ENCODE measurements at places on chromosomes 2 and 18. TPM values are rescaled to one million over a fixed set of nuclear protein-coding genes. Genes with fewer than 3 reads are reported as not detected.

The CABYR gene
- 9.0 TPM for polyA plus RNA-seq

The ELOA2 gene
- polyA plus RNA-seq = not detected

The EFHD1 gene
- 90.4 TPM for polyA plus RNA-seq

The C2orf78 gene
- polyA plus RNA-seq = not detected

The SP140 gene
- polyA plus RNA-seq = 0.76 TPM

The GALNT13 gene
- polyA plus RNA-seq = 2.6 TPM

The PRLH gene
- polyA plus RNA-seq = not detected

The CCT7 gene
- 265 TPM for polyA plus RNA-seq

The RAB27B gene
- 5.3 TPM for polyA plus RNA-seq

The MRPS9 gene
- polyA plus RNA-seq = 51.7 TPM

DNA sequence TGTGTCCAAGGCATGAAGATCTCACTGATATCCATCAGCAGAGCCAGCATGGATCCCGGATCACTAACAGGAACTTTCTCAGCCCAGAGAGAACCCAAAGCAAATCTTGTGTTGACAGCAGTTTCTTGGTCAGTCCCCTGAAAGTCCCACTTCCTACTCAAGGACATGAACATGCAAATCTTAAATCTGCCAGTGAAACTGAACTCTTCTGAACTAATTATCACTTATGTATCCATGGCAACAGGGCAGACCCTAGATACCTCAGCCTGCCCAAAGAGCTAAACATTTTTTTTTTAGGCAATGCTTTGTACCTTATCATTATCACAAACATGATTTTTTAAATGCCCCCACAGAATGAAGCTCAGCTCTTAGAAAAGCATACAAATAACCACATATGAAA, 127.8 kb upstream of the DDX18 start:
- no peak for DNase-seq

GRCh38 chr18:7579176-7579917, 12.2 kb downstream of the PTPRM start:
- DNase-seq = no peak

- DNase-seq = no peak
Measured at GRCh38 chr2:52904355-52904891, 863.2 kb upstream of the CHAC2 start.

GRCh38 chr2:133240491-133241223, 327.6 kb downstream of the NCKAP5 start:
- DNase-seq = no peak

DNA sequence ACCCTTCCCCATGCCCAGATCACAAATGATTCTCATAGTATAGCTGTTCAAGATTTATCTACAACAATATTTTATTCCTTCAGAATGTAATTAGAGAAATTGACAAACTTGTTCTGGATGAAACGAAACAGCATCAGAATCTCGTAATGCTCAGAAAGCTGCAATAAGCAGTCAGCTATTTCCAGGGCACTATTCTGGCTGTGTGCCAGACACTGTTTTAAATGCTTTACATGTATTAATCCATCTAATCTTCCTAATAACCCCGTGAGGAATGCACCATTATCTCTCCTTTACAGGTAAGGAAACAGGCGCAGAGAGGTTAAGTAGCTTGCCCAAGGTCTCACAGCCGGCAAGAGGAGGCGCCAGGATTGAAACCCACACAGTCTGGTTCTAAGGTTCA, 10.1 kb upstream of the LYPD6B start:
- DNase-seq = no peak

DNA sequence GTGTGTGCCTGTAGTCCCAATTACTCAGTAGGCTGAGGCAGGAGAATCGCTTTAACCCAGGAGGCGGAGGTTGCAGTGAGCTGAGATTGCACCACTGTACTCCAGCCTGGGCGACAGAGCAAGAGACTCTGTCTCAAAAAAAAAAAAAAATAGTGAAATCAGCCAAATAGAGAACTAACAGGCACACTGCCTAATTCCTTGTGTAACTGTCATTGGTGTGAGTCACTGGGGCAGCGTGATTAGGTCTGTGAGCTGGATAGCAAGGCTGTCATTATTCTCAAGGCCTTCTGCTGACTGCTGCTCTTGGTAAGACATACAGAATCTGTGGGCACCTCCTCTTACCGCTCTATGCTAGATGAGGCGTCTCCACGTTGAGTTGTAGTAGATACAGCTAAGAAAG, 270.3 kb downstream of the NEDD4L start:
- DNase-seq = no peak

DNA sequence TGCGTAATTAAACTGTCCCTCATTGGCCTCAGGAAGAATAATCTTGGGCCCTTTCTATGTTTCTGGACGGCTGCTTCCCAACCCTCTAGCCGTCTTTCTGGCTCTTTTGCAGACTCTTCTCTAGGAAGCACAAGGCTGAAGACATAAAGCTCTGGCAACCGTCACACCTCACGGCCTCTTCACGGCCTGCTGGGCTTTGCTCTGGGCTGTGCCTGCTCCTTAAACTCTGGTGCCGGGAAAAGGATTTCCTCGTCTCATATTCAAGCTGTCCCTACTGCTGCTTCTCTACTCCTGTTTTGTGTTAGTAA, 36.0 kb upstream of the WIPF1 start:
- DNase-seq = no peak

GRCh38 chr18:53757328-53757727, 467.1 kb downstream of the MBD2 start:
- no peak for DNase-seq

DNA sequence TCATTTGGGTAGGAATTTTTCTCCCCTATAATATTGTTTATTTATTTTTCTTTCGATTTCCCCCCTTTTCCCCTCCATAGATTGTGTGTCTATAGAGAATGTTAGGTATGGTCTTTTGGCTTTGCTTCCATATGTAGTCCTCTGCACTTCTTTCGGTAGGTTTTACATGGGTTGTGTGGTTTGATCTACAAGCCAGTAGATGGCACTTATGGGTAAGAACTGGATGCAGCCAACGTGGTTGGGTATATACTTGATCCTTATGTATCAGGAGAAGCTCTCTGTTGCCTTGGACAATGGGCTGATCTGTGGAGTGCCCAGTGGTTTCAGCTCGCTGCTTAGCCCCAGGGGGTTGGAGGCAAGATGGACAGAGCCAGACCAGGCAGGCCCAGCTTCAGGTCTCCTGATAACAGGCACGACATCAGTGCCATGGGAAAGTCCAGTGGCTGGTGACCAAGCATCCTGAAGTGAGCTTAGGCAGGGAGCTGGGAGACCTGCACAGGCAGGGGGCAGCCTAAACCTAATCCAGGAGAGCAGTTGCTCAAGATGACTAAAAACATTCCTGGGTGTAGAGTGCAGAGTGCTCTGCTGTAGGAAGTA, 488.3 kb downstream of the CCDC85A start:
- no peak for DNase-seq

DNA sequence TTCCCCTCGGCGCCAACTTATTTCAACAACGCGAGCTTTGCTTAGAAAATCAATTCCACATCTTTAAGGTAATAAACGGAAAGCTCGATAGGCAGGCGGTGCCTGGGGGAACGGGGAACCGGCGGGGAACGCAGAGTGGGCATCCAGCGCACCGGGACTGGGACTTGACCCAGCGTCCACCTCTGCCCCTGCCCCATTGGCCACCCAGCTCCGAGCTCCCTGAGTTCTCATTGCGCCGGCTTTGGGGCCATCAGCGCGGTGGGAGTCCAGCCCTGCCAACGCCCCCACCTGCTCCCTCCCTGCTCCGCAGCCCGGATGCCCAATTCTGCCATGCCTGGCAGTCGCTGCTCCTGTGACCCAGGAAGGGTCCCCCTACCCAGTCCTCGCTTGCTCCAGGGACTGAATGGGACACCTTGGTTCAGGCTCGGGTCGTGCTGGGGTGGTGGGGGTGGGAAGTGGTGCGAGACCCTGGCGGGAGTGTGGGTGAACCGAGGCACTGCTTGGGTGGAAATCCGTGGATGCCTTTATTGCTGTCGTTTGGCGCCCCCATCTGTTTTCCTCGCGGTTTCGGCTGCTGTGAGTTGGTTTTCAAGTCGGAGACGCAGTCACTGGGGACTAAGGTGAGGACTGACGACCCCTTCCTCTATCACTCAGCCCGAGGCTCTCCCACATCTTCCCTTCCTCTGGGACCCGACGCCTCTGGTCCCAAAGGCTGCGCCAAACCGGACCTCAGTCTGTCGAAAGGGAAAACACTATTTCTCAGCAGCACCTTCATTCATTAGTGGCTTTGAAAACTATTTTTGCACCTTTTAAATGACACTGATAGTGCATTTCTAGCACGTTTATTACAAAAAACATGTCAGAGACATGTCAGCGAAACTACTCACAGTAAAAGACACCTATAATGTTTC, 2.4 kb upstream of the EVX2 start:
- DNase-seq = no peak

DNA sequence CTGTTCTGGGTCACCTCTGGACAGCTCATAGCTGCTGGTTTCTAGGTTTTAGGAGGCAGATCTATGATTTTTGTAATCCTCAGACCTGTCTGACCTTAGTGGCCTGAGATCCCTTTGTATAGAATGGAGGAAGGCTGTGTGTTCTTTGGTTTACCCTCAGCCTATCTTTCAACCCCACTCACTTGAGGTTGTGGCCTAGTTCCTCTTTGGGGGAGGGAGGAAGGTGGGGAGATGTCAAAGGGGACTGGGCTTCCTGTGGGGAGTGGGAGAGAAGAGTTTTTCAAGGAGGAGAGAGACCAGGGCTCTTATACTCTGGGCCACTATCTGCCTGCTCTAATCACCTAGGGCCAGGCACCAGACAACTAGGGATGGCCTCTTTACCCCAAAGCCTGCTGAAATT, 28.5 kb downstream of the SEMA4F start:
- DNase-seq = no peak

- no peak for DNase-seq
Measured at GRCh38 chr2:222451224-222451674, 26.9 kb downstream of the SGPP2 start.

DNA sequence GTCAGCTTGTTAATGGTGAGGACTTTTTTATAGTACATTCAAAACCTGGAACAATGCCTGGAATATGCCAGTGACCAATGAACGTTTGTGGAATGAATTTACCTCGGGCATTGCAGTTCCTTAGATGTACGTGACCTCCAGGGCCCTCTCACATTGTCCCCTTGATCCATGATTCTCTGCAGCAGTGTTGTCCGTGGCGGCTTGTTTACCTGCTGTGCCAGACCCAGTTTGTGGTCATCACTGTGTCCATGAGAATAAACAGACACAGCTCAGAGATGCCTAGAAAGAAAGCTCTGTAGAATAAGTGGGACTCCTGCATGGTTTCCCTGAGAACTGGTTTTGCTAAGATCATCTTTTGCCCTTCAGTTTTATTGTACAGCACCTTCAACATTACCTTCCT, 1132.2 kb downstream of the DPP10 start:
- no peak for DNase-seq
